ENCODE measurements at places on chromosomes 6 and 20. TPM values are rescaled to one million over a fixed set of nuclear protein-coding genes. Genes with fewer than 3 reads are reported as not detected.
A peak's percentile ranks its signal among the peaks of the same experiment; 100 is the strongest.

- H3K4me1 ChIP-seq: no peaks in the 10 kb centered on the region
- H3K36me3 ChIP-seq: no peaks in the 10 kb centered on the region
- no peaks in the 10 kb centered on the region for H3K27me3 ChIP-seq
- no peak for DNase-seq
- no peak overlapping the region for H3K4me3 ChIP-seq
- H3K27ac ChIP-seq: no peak overlapping the region
Observed at GRCh38 chr6:130282234-130282995, 59.7 kb upstream of the SAMD3 start.

DNA sequence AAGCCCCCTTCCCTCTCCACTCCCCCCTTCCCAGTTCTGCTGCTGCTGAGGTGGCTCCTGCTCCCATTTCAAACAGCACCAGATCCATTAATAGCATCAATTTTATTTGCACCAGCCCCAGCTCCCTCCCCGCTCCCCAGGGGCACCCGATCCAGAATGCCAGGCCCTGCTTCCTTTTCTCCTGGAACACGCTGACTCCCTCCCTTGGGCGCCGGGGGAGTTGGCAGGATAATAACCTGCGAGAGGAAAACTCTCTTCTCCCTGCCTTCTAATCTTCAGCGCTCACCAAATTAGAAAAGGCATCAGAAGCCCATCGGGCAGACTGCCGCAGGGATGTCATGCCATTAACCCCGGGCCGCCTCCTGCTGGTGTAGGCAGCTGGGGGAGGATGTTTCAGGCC, 77.8 kb downstream of the NCR2 start:
- H3K36me3 ChIP-seq: no peaks in the 10 kb centered on the region
- no peak overlapping the region for H3K27ac ChIP-seq
- DNase-seq: no peak
- H3K4me1 ChIP-seq: no peaks in the 10 kb centered on the region
- no peak overlapping the region for H3K4me3 ChIP-seq

- H3K4me3 ChIP-seq: no peak overlapping the region
- H3K36me3 ChIP-seq: no peaks in the 10 kb centered on the region
- no peak for DNase-seq
Observed at GRCh38 chr6:147142684-147143245, 61.5 kb upstream of the STXBP5 start.

GRCh38 chr6:52328729-52329128, 33.2 kb upstream of the PAQR8 start:
- no peak overlapping the region for H3K27ac ChIP-seq
- no peak for DNase-seq
- no peaks in the 10 kb centered on the region for H3K36me3 ChIP-seq
- peaks cover 10% of the 10 kb centered on the region for H3K4me1 ChIP-seq
- no peaks in the 10 kb centered on the region for H3K27me3 ChIP-seq
- H3K4me3 ChIP-seq: no peak overlapping the region

DNA sequence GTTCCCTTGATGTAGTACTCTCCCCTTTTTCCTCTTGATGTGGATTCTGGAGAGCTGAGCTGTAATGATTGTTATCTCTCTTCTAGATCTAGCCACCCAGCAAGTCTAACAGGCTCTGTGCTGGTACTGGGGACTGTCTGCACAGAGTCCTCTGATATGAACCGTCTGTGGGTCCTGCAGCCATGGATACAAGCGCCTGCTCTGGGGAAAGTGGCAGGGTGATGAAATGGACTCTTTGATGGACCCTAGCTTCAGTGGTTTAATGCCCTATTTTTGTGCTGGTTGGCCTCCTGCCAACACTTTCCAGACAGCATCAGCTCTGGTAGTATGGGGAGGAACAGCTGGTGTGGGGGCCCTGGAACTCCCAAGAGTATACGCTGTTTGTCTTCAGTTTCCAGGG, 216.3 kb downstream of the ADGRG6 start:
- H3K27me3 ChIP-seq: no peaks in the 10 kb centered on the region
- no peak overlapping the region for H3K27ac ChIP-seq
- H3K4me3 ChIP-seq: no peak overlapping the region
- no peaks in the 10 kb centered on the region for H3K4me1 ChIP-seq
- H3K36me3 ChIP-seq: no peaks in the 10 kb centered on the region

- no peak overlapping the region for H3K4me3 ChIP-seq
- no peaks in the 10 kb centered on the region for H3K27me3 ChIP-seq
- no peak for DNase-seq
- no peaks in the 10 kb centered on the region for H3K36me3 ChIP-seq
- H3K27ac ChIP-seq: no peak overlapping the region
- H3K4me1 ChIP-seq: no peaks in the 10 kb centered on the region
Observed at GRCh38 chr6:71012866-71013469, 56.1 kb upstream of the B3GAT2 start.

DNA sequence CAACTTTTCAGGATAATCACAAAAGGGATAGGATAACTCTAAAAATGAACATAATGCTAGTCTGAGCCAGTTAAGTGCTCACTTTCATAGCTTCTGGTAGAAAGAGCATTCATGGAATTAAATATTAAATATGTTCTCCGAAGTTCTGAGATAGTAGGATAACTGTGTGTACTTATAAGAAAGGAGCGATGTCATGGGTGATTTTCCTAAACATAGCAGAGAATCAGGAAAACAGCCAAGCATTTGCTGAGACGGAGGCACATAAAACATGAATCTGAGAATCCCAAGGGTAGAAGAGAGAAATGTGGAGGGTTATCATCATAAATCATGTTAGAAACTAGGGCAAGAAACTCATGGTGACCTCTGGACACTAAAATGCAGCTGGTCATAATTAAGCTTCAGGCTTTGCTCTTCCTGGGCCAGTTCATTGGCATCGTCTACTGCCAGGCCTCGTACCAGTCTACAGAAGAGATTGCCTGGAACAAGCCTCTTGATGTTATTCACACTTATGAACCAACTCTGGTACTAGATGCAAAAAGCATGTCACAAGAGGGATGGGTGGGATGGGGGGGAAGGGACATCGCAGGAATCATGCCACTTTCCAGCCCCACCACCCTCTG, 436.6 kb downstream of the PRKN start:
- no peaks in the 10 kb centered on the region for H3K36me3 ChIP-seq
- no peak overlapping the region for H3K27ac ChIP-seq
- H3K27me3 ChIP-seq: no peaks in the 10 kb centered on the region

- no peak for DNase-seq
- H3K27me3 ChIP-seq: no peaks in the 10 kb centered on the region
- H3K4me3 ChIP-seq: no peak overlapping the region
- no peaks in the 10 kb centered on the region for H3K4me1 ChIP-seq
Observed at GRCh38 chr20:58636983-58637421, 14.1 kb upstream of the STX16 start.

GRCh38 chr6:53048431-53049195, 16.6 kb upstream of the FBXO9 start:
- no peaks in the 10 kb centered on the region for H3K27me3 ChIP-seq
- no peak overlapping the region for H3K27ac ChIP-seq
- H3K36me3 ChIP-seq: no peaks in the 10 kb centered on the region
- DNase-seq: no peak
- H3K4me3 ChIP-seq: no peak overlapping the region
- no peaks in the 10 kb centered on the region for H3K4me1 ChIP-seq

DNA sequence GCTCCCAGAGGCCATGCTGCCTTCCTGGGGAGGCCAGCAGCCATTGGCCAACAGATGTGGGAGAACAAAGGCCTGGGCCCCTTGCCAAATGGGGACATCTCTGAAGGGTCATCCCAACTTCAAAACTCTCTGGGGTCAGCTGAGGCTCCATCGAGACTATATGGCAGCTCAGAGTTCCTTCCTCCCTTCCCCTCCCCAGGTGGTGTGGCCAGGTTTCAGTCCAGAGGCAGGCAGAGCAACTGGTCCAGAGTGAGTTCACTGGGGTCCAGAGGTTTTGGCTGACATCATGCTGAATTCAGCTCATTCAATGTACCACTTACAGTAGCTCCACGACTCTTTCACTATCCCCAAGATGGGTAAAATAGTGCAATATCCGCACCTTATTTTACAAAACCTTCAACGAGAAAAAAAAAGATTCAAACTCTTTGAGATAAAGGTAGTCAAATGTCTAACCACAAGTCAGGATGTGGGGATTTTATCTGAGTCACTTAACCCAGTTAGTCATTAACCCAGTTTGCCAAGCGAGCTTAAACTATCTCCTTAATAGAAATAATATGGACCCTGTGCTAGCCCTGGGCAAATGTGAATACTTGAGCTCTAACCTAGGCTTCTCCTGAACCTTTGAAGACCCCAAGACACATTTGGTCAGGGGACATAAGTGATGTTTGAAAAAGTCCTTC, 108.4 kb upstream of the PLEKHG1 start:
- no peak overlapping the region for H3K4me3 ChIP-seq
- no peaks in the 10 kb centered on the region for H3K36me3 ChIP-seq
- H3K27ac ChIP-seq: no peak overlapping the region
- DNase-seq: no peak

DNA sequence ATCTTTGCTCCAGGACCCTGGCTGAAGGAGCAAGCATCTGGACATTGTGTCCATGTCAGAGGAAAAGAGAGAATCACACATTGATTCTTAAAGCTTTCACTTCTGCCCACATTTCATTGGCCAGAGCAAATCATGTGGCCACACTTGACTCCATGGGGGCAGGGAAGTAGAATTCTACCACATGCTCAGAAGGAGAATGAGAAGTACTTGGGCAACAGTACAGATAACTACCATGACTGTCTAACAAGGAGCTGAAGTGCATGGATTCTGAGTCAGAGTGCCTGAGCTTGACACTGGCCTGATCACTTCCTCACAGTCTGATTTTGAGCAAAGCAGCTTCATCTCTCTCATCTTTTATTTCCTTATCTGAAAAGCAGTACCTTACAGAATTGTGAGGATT, 38.6 kb downstream of the GHRH start:
- no peaks in the 10 kb centered on the region for H3K27me3 ChIP-seq
- H3K4me1 ChIP-seq: peaks cover 6% of the 10 kb centered on the region
- peaks cover 46% of the 10 kb centered on the region for H3K36me3 ChIP-seq
- no peak overlapping the region for H3K27ac ChIP-seq

- H3K4me1 ChIP-seq: no peaks in the 10 kb centered on the region
- no peaks in the 10 kb centered on the region for H3K36me3 ChIP-seq
- no peak overlapping the region for H3K4me3 ChIP-seq
- DNase-seq: no peak
- no peaks in the 10 kb centered on the region for H3K27me3 ChIP-seq
- no peak overlapping the region for H3K27ac ChIP-seq
Observed at GRCh38 chr6:18076231-18076630, 46.2 kb downstream of the NHLRC1 start.

DNA sequence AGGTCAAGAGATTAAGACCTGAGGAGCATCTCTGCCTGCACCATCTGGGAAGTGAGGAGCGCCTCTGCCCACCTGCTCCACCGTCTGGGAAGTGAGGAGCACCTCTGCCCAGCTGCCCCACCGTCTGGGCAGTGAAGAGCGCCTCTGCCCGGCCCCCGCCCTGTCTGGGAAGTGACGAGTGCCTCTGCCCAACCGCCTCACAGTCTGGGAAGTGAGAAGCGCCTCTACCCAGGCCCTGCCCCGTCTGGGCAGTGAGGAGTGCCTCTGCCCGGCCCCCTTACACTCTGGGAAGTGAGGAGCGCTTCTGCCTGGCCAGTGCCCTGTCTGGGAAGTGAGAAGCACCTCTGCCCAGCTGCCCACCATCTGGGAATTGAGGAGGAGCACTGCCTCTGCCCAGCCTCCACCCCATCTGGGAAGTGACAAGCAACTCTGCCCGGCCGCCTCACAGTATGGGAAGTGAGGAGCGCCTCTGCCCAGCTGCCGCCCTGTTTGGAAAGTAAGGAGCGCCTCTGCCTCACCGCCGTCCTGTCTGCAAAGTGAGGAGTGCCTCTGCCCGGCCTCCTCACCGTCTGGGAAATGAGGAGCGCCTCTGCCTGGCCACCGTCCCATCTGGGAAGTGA, 270.4 kb upstream of the NRSN1 start:
- no peaks in the 10 kb centered on the region for H3K27me3 ChIP-seq
- no peaks in the 10 kb centered on the region for H3K36me3 ChIP-seq
- H3K4me1 ChIP-seq: no peaks in the 10 kb centered on the region

DNA sequence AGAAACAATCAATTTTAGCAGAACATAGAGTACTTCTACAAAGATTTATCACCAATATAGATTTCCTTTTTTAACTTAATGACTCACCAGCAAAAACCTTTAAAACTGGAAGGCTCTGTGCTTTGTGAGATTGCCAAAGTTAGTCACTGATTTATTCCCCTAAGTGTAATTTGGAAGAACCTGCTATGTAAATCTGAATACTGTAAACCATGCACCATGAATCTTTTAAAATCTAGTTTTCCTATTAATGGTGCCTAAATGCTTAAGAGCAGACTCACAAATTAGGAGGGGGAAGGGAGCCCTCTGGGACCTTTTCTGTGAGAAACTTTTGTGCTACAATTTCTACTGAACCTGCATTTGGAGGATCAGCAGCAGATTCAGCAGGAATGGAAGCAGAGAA, 57.8 kb upstream of the PNRC1 start:
- no peaks in the 10 kb centered on the region for H3K27me3 ChIP-seq
- H3K36me3 ChIP-seq: no peaks in the 10 kb centered on the region
- H3K4me1 ChIP-seq: no peaks in the 10 kb centered on the region
- no peak overlapping the region for H3K4me3 ChIP-seq
- no peak for DNase-seq

- peaks cover 10% of the 10 kb centered on the region for H3K4me1 ChIP-seq
- no peak overlapping the region for H3K27ac ChIP-seq
- peaks cover 15% of the 10 kb centered on the region for H3K36me3 ChIP-seq
- no peaks in the 10 kb centered on the region for H3K27me3 ChIP-seq
- no peak overlapping the region for H3K4me3 ChIP-seq
Observed at GRCh38 chr6:155261111-155261900, 2.5 kb upstream of the CLDN20 start.

GRCh38 chr6:134410541-134410940, 92.6 kb upstream of the SGK1 start:
- peaks cover 31% of the 10 kb centered on the region for H3K4me1 ChIP-seq
- no peaks in the 10 kb centered on the region for H3K36me3 ChIP-seq
- peak overlapping the region; percentile 80 for H3K27ac ChIP-seq
- DNase-seq: peak; percentile 59

DNA sequence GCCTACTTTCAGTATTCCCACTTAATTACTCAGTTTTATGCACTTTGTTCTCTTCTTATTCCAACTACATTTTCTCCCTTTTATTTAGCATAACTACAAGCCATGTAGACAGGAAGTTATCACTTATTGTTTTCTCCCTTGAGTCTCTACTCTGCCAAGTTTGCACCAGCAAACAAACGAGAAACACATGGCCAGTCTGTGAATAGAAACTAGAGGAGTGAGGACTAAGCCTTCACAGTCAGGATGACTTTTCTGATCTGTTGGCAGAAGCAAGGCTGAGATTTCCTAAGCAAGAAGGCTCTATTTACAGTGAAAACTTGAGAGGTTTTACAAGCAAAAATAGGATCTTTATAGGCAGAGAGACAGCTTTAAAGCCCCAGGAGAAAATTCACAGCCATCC, 69.8 kb upstream of the TINAG start:
- no peaks in the 10 kb centered on the region for H3K36me3 ChIP-seq
- no peaks in the 10 kb centered on the region for H3K4me1 ChIP-seq
- no peak overlapping the region for H3K27ac ChIP-seq
- DNase-seq: no peak
- H3K4me3 ChIP-seq: no peak overlapping the region

The PHACTR1 gene
- total RNA-seq: 4.9 TPM

The PRND gene
- total RNA-seq: not detected

The ECT2L gene
- total RNA-seq: 8.7 TPM

The AVP gene
- total RNA-seq: not detected

The BMP5 gene
- total RNA-seq: 1.9 TPM

The ZFP57 gene
- not detected for total RNA-seq

The MAP7 gene
- 46.0 TPM for total RNA-seq

The PPP1R3G gene
- 1.6 TPM for total RNA-seq

The TAGAP gene
- 1.4 TPM for total RNA-seq

The ISM1 gene
- 98.4 TPM for total RNA-seq

The SNAP25 gene
- 0.67 TPM for total RNA-seq

The SPATS1 gene
- not detected for total RNA-seq

The SCUBE3 gene
- 85.1 TPM for total RNA-seq

The ZSCAN26 gene
- 41.2 TPM for total RNA-seq

The C6orf15 gene
- not detected for total RNA-seq

The HLA-DOB gene
- total RNA-seq: 1.3 TPM
